ENCODE measurements at places on chromosomes 12 and 14. TPM values are rescaled to one million over a fixed set of nuclear protein-coding genes. Genes with fewer than 3 reads are reported as not detected.
A peak's percentile ranks its signal among the peaks of the same experiment; 100 is the strongest.

- H3K36me3 ChIP-seq = no peaks in the 10 kb centered on the region
- H3K4me1 ChIP-seq = peaks cover 10% of the 10 kb centered on the region
- H3K27me3 ChIP-seq = no peaks in the 10 kb centered on the region
- no peak for DNase-seq
- no peak overlapping the region for H3K4me3 ChIP-seq
Measured at GRCh38 chr12:11891346-11891745, 179.4 kb upstream of the BCL2L14 start.

- H3K27me3 ChIP-seq = no peaks in the 10 kb centered on the region
- no peaks in the 10 kb centered on the region for H3K4me1 ChIP-seq
- no peak overlapping the region for H3K27ac ChIP-seq
- H3K4me3 ChIP-seq = no peak overlapping the region
- no peaks in the 10 kb centered on the region for H3K36me3 ChIP-seq
Measured at GRCh38 chr12:5022025-5022424, 21.7 kb upstream of the KCNA5 start.

- H3K4me1 ChIP-seq = peaks cover 4% of the 10 kb centered on the region
- H3K27ac ChIP-seq = no peak overlapping the region
- no peak overlapping the region for H3K4me3 ChIP-seq
- no peaks in the 10 kb centered on the region for H3K36me3 ChIP-seq
- no peak for DNase-seq
Measured at GRCh38 chr12:132385923-132386751, 56.7 kb upstream of the GALNT9 start.

DNA sequence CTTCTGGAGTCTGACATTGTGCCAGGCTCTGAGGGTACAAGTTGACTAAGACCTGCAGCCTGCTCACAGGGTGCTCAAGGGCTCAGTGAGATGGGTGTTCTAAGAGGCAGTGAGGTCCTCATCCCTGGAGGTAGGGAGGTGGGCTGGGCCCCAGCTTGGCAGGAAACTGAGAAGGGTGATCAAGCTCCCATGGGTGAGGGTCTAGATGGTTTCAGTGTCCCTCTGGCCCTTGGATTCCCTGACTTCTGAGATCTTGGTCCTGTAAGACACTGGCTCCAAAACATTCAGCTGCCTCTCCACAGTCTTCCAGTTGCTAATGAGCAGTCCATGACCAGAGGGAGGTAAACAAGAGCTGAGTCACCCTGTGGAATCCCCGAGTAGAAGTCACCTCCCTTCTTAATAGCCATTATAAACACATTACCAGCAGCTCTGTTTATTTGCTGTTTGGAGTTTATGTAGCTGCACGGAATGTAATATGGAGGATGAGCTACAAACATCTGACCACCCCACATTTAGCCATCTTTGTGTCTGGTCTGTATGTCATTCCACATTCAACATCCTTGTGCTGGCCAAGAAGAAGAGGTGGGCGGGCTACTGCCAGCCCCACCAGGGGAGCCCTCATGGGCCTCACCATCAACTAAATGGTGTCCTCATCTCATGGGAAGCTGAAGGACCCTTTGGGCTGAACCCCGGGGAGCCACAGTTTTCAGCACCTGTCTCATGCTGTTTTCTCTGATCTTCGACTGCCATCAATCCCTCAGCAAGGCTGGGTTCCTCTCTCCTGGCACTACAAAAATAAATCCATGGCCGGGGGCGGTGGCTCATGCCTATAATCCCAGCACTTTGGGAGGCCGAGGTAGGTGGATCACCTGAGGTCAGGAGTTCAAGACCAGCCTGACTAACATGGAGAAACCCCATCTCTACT lies 37.2 kb upstream of the BDKRB2 start:
- H3K27me3 ChIP-seq = no peaks in the 10 kb centered on the region
- peak overlapping the region; percentile 82 for H3K27ac ChIP-seq
- H3K4me3 ChIP-seq = no peak overlapping the region
- H3K36me3 ChIP-seq = no peaks in the 10 kb centered on the region
- DNase-seq = peak; percentile 55

- H3K4me3 ChIP-seq = no peak overlapping the region
- no peaks in the 10 kb centered on the region for H3K27me3 ChIP-seq
- no peaks in the 10 kb centered on the region for H3K36me3 ChIP-seq
- no peak for DNase-seq
Measured at GRCh38 chr14:33307691-33308251, 369.1 kb downstream of the NPAS3 start.

- no peaks in the 10 kb centered on the region for H3K36me3 ChIP-seq
- H3K27ac ChIP-seq = peak overlapping the region; percentile 82
- H3K4me3 ChIP-seq = peak overlapping the region; percentile 51
Measured at GRCh38 chr12:16604596-16605252, 1.2 kb downstream of the LMO3 start.

DNA sequence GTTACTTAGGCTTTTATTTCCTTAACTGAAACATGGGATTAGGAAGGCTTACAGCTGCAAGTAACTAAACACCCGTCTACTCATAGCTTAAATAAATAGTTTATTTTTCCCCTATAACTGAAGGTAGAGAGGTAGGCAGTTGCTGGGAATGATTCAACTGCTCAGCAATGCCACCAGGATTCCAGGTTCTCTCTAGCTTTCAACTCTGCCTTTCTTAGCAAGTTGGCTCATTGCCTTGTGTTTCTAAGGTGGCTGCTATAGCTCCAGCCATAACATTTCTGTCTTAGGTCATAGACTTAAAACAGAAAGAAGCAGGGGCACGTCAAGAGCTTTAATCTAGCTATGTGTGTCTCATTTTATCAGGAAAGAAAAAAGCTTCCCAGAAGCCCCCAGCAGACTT lies 103.7 kb upstream of the MDM1 start:
- H3K27ac ChIP-seq = no peak overlapping the region
- H3K27me3 ChIP-seq = no peaks in the 10 kb centered on the region
- H3K4me3 ChIP-seq = no peak overlapping the region
- no peaks in the 10 kb centered on the region for H3K4me1 ChIP-seq

FGF6 gene
- total RNA-seq = not detected

Data from vagina (tissue), 2 donors.